ENCODE measurements at places on chromosomes 4 and X.

- no peak for DNase-seq
These were observed 64.2 kb upstream of the SYTL5 start for GRCh38 chrX:37942170-37942569.

GRCh38 chr4:137425281-137425680 is 107.0 kb downstream of the PCDH18 start:
- no peak for DNase-seq

DNA sequence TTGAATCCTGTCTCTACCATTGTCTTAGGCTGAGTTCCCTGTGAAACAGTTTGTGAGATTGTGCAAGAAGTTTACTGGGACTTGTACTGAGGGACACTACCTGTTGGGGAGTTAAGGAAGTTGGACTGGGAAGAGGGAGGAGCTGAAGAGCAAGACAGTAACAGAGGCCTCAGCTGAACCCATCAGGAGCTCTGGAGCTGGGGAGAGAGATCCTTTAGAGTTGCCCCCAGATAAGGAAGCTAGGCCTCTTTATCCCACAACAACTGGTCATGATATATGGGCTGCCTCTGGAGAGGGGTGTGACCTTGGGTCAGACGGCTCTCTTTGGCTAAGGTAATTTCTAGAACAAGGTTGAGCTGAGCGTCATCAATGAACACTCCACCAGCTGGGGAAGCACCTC is 137.8 kb upstream of the SLC4A4 start:
- DNase-seq = no peak

DNA sequence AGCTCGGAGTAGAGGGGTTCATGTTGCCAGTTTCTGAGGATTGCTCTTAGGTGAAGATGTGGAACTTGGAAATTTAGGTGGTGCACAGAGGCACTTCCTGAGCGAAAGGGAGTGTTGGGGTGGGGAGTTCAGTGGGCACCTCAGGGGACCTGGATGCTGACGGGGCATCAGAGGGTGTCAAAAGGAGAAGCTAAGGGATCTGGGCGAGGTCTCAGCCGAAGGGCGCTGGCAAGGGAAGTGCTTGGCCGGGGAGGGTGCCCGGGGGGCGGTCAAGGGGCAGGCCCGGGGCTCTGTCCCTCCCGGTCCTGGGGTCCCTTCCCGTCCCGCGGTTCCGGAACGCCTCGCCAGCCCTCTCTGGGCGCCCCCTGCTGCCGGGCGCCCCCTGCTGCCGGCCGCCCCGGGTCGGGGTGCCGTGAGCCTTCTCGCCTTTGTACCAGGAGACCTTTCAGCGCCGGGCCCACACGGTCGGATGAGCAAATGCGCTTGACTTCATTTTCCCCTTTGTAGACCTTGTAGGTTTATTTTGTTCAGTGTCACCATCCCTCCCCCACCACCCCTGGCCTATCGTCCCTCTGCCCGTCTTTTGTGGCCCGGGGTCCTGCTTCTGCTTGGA is 3.0 kb upstream of the PHOX2B start:
- DNase-seq = no peak

GRCh38 chr4:1195109-1195671 is 22.8 kb upstream of the SPON2 start:
- DNase-seq = no peak

GRCh38 chrX:153650959-153651358 is 4.0 kb downstream of the DUSP9 start:
- no peak for DNase-seq

GRCh38 chr4:105591573-105591972 is 39.2 kb downstream of the ARHGEF38 start:
- no peak for DNase-seq

GRCh38 chr4:76722838-76723237 is 175.1 kb downstream of the SOWAHB start:
- no peak for DNase-seq

- DNase-seq = peak; percentile 74
These were observed 16.6 kb downstream of the GPKOW start for GRCh38 chrX:49106930-49107329.

DNA sequence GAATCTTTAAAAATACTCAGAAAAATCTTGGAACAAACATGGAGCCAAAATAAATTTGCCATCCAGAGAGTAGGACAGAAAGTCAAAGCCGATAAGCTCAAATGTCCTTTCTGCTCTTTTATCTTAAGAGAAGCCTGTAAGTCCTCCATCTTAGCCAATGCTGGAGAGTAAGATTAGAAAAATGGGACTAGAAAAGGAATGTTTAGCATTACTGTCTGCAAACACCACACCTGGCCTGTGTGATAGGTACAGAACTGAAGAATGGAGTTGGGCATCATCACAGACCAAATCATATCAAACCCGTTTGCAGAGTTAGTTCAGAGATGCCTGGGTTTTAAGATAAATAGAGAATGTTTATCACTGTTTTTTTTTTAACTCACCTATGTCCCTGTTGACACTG is 10.5 kb upstream of the SLC39A8 start:
- no peak for DNase-seq

GRCh38 chrX:109854096-109854495 is 121.0 kb upstream of the ACSL4 start:
- peak; percentile 42 for DNase-seq

Data from KBM-7 (cell line).